ENCODE measurements at places on chromosomes 5 and 9.

DNA sequence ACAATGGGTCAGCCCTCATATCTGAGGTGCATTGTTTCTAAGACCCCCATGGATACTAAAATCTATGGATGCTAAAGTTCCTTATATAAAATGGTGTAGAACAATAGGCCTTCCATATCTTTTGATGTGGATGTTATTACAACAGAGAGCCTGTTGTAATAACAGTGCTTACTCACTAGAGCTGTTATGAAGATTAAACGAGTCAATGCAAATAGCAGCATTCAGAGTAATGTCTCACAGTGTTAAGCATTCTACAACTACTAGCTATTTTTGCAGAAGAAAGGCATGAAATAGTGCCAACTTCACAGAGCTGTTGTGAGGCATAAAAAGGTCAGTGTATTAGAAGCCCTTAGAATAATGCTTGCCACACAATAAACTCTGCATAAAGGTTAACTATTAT is 13.0 kb downstream of the CHSY3 start:
- no peak for DNase-seq

GRCh38 chr9:108803428-108804065 is 52.2 kb downstream of the ACTL7B start:
- DNase-seq, result no peak

DNA sequence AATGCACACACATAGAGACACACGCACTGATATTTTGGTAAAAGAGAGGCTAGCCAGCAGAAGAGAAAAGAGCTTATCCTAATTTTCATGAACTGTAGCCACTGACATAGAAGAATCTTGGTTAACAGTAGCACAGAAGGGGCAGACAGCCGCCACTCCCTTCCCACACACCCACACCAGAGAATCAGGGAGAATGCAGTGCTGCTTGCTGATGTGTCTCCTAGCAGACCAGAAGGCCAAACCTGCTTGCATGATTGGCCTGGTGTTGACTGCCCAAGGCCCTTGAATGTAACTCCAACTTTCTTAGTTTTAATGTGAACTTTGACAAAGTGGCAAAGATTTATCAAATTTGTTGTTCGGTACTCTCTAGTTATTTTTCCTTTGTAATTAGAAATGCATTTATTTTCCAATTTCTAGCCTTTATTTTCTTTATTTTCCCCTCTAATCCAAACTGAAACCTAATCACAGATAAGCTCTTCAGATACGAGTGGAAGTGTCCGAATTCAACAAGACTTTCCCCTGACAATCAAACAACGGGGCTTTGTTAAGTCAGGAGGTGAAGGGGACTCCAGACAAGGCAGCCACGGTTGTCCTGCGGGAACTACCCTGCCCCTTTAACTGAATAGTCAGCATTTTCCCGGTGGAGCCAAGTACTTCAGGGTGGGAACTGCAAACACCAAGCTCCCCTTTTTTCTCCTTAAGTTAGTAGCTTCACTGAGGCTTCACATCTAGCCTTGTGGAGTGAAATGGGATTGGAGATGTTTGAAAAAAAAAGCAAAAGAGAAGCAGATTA is 81.9 kb upstream of the CTSL start:
- no peak for DNase-seq

GRCh38 chr5:143771602-143772001 is 40.4 kb upstream of the HMHB1 start:
- no peak for DNase-seq

DNA sequence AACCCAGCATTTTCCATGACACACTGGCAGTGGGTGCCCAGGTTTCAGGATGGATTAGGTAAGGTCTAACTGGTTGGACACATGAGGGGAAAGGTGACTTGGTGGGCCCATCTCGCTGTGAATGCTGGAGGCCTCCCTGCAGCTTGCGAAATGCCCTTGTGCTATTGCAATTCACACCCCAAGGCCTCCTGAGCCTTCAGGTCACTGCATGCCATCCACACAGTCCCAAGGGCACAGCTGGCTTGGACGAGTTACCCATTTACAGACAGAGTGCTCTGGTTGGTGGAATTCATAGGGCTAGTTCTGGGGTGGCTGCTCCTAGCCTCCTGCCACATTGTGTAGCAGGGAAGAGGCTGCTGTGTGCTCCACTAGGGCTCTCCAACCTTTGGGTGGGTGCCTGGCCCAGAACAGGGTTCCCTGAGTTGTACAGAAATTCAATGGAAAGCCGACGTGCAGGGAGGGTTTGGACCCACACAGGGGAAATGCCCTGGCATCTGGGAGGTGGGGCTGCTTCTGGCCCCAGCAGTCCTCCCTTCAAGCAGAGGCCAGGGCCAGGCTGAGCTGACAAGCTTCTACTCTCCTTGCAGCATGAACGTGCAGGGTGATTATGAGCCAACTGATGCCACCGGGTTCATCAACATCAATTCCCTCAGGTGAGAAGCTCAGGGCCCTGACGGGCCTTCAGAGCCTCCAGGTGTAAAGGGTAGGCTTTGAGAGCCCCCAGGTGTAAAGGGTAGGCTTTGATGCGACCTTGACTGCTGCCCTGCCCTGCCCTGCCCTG is 54.3 kb downstream of the ASS1 start:
- no peak for DNase-seq

DNA sequence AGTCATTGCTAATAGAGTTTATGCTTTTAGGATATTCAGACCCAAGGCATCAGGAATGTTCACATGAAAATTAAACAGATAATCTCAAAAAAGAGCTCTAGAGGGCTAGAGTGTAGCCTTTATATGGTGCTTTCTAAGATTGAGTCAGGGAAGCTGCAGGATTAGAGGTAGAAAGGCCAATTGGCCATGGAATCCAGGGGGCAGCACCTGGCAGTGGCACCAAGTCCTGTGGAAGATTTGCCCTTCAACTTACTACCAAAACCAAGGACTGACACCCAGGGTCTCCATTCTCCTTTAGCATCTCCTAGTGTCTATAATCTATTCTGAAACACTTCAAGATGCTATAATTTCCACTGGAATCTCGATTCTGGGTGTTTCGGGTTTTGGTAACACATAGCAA is 112.4 kb downstream of the ACER2 start:
- no peak for DNase-seq

DNA sequence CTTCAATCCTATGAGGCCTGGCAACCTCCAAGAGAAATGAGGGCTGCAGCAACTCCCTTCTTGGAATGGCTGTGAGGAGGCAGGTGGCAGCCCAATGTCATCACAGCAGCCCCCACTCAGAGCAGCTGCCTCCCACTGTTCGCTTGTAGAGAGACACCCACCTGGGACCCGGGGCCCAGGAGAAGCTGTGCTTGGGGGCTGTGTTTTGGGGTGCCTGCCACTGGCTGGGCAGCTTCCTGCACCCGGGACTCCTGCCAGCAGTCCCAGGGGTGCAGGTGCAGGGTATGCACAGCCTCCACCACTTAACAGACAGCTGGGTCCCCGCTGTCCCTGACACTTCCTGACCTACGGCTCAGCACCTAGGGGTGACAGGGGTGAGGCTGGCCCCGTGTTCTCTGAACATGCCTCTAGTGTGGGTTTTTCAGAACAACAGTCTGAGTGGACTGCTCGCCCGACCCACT is 26.2 kb downstream of the NIPAL4 start:
- DNase-seq, result no peak

- DNase-seq, result no peak
Observed at GRCh38 chr5:37071901-37072581, 177.1 kb downstream of the CPLANE1 start.

DNA sequence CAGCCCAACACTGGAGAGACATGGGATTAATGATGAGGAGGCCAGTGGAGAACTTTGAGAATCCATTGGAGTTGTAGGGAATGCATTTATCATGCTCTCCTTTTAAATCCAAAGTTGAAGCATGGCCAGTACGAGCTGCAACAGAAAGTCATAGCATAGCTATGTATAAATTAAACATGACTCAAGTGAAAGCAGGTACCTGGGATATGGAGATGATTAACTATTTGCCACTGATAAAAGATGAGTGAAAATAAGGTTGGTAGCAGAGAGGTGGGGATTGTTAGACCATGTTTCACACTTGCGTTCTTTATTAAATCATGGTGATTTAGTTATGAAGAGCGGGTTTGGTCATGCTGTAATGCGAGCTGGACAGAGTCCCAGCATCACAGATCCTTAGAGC is 189.6 kb downstream of the ARHGEF28 start:
- DNase-seq, result no peak

DNA sequence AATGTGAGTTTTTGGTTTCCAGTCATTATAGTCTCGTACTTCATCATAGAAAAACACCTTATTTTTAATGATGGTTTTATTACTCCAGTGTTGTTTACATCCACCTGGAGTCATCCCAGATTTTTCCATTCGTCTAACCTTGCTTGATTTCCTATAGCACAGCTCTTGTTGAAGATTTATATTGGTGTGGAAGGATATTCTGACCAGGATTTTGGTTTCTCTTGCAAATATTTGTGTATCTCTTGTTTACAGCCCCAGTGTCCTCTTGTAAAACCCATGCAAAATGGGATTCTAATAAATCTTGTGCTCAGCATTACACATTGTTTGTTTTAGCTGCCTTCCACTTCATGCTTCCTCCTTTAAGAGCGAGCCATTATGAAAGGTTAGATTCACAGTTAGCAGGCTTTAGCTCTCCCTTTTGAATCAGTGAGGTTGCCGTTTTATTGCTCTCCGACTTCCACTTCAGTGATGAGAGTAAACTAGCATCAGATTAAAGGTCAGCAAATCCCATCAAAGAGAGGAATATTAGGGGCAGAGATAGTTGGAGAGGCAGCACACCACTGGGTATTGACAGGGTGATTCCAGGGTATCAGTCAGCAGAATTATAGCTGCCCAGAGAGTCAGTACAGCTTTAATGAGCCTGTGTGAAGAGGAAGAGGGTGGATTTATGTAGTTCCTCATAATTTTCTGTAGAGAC is 157.1 kb downstream of the PBX3 start:
- peak; percentile 28 for DNase-seq

Data from CD14-positive monocyte (primary cell).